ENCODE measurements at places on chromosomes 16 and 17.

DNA sequence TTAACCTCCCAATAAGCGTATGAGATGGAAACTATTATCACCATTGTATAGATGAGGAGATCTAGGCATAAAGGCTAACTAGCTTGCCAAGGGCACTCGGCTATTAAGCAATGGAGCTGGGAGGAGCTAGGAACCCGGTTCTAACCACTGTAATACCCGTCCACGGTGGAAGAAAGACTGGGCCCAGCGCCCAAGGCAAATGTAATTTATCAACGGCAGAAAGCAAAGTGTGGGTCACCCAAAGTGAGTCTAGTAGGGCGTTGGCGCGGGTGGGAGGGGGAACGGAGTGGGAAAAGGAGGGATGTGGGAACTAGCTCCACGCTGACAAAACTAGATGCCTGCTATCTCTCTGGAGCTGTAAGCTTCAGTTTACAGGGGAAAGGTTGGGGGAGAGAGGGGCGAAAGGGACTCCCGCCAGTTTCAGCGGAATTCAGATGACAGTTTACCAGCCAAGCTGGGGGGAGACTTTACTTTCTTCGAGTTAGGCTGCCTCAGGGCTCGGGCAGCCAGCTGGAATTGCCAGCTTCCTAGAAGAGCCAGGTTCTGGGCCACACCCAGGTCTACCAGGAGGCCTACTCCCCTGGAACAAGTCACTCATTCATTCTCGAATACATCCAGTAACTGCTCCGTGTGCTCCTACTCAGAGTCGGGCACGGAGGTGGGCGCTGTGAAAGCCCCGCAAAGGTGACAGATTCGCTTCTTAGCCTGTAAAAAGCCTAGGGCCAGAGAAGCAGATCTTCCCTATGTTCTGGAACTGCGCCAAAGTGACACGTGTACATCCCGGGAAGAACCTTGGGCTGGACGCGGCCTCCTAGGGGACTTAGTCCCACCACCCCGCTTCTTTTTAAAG lies 837 bp downstream of the LRRC59 start:
- DNase-seq, result peak; percentile 76

DNA sequence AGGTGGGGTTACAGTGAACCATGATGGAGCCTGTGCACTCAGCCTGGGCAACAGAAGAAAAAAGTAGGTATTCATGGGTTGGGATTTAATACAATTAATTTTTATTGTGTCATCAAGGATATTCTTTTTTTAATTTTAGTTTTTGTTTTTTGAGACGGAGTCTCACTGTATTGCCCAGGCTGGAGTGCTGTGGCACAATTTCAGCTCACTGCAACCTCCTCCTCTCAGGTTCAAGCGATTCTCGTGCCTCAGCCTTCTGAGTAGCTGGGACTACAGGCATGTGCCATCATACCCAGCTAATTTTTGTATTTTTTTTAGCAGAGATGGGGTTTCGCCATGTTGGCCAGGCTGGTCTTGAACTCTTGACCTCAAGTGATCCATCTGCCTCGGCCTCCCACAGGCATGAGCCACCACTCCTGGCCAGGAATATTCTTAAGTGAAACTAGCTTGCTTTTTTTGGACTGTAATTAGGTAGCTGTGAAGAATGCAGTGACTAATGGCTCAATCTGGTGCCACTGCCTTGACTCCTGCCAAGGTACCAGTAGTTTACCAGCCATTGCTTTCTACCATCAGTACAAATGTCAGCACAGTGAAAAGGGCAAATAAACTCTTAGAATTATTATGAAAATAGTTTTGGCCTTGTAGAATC lies 4.8 kb downstream of the PPM1D start:
- peak; percentile 43 for DNase-seq

DNA sequence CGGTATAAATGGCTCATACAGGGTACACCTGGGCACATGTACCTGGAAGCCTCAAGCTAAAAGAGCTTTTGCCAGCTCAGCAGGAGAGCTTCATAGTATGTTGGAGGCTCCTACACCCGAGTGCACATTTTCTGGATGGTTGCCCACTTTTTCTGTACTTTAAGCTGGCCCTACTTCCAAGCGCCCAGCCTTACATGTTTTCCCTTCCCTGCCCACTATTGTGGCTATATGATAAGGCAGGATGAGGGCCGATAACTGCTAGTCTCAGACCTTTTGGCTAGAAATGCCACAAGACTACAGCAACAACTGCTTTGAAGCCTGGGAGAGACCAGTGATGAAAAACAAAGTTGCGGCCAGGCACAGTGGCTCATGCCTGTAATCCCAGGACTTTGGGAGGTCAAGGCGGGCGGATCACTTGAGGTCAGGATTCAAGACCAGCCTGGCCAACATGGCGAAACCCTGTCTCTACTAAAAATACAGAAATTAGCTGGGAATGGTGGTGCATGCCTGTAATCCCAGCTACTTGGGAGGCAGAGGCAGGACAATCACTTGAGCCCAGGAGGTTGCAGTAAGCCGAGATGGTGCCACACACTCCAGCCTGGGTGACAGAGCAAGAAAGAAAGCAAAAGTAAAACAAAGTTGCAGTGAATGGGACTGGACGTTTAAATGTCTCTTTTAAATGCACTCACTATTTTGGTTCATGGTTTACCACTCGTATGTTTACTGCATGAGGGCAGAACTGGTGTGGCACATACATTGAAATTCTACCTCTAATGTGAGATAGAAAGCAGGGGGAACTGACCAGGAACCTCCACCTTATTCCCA lies 14.2 kb upstream of the MARCHF10 start:
- no peak for DNase-seq

DNA sequence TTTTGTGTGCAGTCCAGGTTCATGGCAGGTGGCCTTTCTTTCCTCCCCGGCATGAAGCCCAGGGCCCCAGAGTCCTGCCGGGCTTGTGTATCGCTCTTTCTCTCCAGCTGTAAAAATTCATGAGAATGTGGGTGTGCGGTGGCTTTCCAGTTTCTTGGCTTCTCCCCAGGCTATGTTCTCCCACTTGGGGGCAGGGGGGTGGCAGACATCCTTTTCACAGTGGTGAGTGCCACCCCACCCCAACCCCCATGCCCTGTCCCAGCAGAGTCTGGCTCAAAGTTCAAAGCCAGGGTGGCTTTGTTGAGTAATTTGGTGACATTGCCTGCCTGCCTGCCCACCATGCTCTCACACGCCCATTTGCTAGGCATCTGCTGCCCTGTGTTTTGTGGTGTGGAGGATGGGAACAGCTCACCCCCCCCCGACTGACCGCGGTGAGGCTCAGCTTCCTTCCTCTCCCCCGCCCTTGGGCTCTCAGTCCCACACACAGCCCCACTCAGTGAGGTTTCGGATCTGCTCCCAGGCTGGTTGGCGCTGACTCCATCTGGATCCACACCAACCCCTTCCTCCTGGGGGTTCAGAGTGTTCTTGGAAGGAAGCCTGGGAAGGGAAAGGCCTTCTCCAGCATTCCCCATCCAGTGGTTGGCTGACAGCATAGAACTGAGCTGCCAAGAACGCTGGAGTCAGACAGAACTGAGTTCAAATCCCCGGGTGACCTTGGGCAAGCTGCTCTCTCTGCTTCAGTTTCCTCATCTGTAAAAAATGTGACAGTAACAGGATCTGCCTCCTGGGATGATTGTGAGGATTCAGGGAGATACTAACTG lies 36.0 kb downstream of the CHD9 start:
- peak; percentile 96 for DNase-seq

DNA sequence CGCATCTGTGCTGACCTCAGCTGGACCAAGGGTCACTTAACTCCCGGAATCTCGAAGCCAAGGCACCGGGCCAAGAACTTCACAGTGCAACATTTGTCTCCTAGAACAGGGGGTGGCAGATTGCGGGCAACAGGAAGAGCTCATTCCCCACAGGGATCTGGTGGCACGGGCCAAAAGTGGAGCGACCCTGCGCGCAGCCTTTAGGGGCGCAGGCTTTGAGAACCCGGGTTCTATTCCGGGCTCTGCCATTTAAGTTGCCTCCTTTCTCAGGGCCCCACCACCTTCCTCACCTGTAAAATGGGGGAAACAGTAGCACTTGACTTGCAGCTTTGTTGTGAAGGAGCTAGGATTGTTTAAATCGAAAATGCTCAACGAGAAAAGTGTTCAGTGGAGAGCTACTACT lies 651 bp downstream of the SHMT1 start:
- DNase-seq, result peak; percentile 19

DNA sequence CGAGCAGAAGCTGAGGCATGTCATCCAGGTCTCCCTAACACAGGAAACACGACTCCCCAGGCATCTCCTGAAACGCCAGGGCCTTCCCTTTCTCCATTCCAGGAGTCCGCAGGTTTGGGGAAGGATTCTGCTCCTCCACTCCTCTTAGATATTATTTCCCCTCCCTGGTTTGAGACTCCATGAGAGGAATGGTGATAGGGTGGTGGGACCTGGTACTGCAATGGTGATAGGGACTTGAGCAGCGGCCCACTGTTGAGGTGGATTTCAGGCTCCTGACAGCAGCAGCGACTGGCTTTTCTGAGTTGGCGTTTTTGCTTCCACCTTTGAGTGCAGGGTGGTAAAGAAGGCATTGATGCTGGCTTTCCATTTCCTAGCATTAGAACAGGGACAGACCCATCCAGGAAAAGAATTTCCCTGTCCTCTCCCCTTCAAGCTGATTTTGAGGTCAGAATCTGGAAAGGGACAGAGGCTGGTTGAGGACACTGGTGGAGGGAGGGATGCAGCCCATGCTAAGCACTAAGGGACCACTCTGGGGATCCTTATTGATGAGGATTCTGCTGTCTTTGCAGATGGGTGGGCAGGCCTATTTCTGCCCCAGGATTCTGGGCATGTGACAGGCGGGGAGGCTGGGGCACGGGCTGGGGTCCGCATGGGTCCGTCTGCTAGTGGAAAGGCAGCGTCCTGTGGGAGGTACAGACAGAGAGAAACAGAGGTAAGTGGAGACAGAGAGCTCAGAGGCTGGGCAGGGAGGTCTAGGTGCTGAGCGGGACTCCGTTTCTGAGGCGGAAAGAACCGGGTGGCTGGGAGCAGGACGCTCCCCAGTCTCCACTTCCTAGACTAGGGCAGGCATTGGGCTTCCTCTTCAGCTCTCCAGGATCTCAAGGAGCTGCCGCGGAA lies 1.3 kb upstream of the TBX4 start:
- no peak for DNase-seq

DNA sequence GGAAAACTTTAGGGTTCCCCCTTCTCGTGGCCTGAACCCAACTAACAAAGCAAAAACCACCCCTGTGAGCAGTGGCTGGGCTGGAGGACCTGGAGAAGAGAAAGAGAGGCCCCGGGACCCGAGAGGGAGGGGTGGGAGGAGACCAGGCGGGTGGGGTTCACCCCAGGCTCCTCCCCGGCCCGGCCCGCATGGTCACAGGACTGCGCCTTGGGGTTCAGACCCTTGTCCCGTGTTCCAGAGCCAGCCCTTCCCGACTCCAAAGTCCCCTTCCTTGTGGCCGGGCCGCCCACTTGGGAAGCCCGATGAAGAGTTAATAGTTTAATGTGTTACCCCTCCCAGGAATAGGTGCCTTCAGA lies 852 bp downstream of the MARVELD3 start:
- DNase-seq, result no peak

DNA sequence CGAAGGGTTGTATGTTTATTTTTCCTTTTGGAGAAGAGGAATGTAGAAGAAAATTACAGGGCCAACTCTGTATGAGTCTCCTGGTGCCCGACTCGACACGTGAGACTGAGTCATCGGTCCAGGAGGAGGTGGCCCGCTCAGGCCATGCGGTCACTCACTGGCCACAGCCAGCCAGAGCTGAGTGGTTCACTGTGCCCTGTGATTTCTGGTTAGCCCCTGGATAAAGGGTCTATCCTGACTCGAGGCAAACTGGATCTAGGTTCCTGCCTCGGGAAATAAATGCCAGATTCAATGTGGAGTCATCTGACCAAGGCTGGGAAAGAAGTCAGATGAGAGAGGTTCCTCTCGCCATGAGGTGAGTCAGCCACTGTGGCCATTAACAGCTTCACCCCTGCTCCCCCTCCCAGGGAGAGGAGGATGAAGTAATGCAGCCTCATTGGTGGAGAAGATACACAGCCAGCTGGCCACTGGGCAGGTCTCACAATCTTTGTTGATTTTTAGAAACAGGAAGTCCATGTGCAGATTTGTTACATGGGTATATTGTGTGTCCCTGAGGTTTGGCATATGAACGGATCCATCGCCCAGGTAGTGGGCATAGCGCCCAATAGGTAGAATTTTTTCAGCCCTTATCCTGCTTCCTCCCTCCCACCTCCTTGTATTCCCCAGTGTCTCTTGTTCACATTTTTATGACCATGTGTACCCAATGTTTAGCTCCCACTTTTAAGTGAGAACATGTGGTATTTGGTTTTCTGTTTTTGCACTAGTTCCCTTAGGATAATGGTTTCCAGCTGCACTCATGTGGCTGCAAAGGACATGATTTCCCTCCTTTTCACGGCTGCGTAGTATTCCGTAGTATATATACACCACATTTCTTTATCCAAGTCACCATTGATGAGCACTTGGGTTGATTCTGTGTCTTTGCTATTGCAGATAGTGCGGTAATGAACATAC lies 21.7 kb upstream of the USP36 start:
- peak; percentile 93 for DNase-seq

GRCh38 chr16:55349867-55350266 lies 25.9 kb downstream of the IRX6 start:
- peak; percentile 61 for DNase-seq

- DNase-seq, result no peak
Observed at GRCh38 chr16:90042946-90043514, 23.8 kb upstream of the DBNDD1 start.

DNA sequence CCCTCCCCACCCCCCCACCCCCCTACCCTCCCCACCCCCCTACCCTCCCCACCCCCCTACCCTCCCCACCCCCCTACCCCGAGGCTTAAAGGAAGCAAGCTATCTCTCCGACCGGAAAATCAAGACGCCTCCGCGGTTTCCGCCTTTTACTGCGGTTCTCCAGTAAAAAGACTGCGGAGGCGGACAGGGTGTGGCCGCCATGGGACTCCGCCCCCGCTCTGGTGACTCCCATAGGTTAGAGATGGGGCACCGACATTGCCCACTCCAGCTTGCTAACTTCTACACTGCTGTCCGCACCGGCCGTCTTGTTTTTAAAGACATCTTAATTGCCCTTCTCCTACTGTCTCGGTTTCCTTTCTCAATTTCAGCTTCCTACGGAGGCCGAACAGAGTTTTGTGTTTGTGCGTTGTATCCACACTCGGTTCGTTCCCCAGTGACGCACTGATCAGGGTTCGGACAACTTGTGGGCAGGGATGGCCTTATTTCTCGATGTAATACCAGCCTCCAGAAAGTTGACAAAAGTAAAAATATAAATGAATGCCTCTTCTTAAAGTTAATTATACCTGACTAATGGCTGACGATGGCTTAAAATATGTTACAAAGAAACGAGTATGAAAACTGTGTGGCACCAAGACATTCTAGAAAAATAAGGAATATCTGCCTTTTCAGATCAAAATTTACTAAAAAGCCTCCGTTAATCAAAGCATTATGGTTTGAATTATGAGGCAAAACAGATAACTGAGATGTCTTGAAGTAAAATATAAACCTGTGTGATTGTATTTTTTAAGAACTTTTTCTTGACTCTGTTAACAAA lies 1.1 kb upstream of the ZNF200 start:
- no peak for DNase-seq

- DNase-seq, result peak; percentile 29
Observed at GRCh38 chr17:15092762-15093161, 172.4 kb downstream of the PMP22 start.

DNA sequence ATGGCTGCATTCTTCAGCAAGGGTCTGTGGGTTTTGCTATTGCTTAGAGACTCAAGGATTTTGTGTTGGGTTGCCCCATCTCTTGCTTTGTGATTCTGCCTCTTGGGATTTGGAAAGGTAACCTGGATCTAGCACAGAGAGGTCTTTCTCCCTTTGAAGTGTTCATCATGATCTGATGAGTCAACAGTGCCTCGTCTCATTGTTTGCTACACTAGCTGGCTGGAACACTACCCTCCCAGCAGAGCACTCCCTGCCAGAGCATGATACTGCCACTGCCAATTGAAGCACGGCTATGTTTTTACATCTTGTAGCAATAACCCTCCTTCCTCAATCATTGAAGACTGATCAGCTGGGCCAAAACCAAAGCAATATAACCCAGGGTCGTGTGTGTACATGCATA lies 361.0 kb downstream of the CDH13 start:
- DNase-seq, result peak; percentile 26

All from AG08395 (cell line).